ENCODE measurements at places on chromosomes 7 and 10.
A peak's percentile ranks its signal among the peaks of the same experiment; 100 is the strongest.

DNA sequence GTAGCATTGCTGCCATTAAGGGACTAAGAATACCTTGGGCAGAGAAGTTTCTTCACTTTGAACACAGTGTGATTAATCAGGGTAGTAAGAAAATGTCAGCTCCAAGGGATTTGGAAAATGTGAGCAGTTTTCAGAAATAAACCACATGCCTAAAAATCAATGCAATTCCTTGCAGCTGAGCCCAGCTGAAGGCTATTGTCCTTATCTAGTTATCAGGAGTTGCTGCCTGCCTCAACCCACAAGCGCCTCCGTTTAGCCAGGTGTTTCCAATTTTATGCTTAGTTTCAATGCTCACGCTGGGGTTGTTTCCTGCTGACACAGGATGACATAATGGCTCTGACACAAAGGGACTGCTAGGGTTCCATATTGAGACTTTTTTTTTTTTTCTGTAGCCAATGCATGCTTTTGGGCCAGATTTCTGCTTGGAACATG lies 132.3 kb upstream of the ANK3 start:
- peak; percentile 10 for DNase-seq

DNA sequence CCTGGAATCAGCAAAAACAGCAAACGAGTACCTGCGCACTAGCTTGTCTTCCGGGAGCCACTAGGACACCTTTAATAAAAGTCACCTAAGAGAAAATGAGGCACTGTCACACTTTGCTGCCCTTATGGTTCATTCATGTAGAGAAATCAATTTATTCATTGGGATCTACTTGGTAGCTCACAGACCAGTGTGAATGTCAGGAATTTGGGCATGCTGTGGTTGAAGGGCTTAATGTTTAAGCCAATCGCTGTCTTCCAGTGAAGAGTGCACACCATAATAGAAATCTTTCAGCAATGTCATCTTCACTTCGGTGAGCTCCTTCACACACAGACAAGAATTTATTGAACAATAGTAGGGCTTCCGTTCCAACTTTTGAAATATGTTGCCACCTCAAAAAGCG lies 65.1 kb downstream of the MARCHF5 start:
- no peak for DNase-seq

DNA sequence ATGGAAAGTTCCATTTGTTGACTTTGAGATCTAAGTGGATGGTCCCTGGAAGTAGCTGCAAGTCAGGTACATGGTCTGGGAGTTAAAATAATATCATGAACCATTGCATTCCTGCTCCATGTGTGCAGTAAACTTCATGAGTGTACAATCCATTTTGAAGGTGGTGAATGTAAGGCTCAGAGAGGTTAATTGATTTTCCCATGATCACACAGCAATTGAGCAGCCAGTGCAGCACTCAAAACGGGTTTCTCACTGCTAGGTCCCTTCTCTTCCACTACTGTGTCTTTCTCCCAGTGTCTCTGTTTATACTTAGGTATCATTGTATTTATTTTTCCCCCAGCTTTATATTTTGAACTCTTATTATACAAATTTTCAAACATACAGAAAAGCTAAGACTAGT lies 9.9 kb downstream of the ZSCAN25 start:
- DNase-seq: no peak

GRCh38 chr10:12022580-12023257 lies 19.9 kb downstream of the UPF2 start:
- no peak for DNase-seq

GRCh38 chr10:110057456-110057855 lies 49.7 kb downstream of the ADD3 start:
- DNase-seq: no peak

DNA sequence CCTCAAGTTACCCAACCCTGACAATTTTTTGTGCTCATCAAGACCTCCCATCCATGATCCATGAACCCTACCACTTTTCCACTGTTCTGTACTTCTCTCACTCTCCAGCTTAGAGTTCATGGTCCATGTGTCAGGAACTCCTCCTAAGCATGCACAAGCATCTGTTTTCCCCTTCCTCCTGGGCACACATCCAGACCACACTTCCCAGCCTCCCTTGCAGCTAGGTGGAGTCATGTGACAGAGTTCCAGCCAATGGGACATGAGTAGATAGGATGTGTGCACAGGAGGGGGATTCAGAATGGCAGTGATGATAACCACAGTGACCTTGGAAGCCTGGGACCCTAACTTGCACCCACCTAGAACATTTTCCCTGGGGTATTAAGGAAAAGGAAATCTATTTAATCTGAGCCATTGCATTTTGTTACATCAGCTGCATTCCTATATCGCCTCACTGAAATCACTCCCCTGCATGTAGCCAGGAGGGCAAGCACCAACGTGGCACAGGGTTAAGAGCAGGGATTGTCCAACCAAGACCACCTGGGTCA lies 9.6 kb upstream of the FRMPD2 start:
- DNase-seq: no peak

DNA sequence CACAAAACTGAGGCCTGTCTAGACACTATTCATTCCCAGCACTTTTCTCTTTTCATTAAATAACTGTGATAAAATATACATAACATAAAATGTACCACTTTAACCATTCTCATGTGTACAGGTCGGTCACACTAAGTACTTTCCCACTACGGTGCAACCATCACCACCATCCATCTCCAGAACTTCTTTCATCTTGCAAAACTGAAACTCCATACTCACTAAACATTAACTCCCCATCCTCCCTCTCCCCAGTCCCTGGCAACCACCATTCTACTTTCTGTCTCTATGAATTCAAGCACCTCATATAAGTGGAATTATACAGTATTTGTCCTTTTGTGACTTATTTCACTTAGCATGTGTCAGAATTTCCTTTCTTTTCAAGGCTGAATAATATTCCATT lies 53.0 kb downstream of the ARHGAP12 start:
- peak; percentile 9 for DNase-seq

DNA sequence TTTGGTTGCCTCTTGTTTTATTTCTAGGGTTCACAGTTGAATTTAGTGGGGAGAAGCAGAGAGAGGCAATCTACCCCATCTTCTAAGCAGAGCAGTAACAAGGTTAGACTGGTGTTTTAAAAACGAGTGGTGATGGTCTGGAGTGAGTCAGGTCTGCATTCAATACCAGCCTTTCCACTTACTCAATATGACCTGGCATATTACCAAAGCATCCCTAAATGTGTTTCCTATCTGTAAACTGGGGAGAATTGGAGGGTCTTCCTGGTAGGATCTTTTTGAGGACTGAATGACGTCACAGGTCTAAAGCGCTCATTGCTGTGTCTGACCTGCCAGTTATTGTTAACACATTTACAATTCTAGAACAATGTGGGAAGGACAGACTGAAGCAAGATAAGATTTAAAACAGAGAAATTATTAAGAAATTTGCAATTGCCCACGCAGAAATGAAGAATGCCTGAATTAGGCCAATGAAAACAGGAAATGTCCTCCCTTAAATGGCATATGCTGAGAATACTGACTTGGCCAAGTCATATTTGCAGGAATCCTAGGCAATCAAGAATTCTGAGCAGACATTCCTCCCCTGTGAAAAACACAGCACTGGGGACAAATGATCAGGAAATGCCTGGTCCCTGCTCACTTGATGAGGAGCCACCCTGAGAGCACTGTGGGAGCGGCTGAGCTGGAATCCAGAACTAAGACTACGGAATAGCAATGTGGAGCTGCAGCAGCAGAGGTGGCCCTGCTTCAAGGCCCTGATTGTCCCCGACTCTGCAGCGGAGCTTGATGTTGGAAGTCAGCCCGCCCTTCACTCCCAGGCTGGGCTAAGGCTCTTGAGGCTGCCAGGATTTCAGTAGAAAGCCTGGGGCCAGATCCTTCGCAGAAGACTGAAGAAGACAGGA lies 184.5 kb upstream of the CXCL12 start:
- DNase-seq: no peak

- no peak for DNase-seq
These were observed 228.5 kb downstream of the POLR1F start for GRCh38 chr7:19480383-19480782.

GRCh38 chr10:13834581-13835286 lies 248.0 kb downstream of the PRPF18 start:
- DNase-seq: no peak

DNA sequence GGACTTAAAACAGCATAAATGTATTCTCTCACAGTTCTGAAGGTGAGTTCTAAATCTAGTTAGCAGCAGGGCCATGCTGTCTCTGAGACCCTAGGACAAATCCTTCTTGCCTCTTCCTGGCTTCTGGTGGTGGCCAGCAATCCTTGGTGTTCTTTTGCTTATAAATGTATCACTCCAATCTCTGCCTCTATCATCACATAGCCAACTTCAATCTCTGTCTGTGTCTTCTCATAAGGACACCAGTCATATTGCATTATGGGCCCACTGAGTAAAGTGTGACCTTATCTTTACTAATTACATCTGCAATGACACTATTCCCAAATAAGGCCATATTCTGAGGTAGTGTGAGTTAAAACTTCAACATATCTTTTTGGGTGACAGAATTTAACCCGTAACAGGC lies 778.9 kb downstream of the KCNMA1 start:
- no peak for DNase-seq

DNA sequence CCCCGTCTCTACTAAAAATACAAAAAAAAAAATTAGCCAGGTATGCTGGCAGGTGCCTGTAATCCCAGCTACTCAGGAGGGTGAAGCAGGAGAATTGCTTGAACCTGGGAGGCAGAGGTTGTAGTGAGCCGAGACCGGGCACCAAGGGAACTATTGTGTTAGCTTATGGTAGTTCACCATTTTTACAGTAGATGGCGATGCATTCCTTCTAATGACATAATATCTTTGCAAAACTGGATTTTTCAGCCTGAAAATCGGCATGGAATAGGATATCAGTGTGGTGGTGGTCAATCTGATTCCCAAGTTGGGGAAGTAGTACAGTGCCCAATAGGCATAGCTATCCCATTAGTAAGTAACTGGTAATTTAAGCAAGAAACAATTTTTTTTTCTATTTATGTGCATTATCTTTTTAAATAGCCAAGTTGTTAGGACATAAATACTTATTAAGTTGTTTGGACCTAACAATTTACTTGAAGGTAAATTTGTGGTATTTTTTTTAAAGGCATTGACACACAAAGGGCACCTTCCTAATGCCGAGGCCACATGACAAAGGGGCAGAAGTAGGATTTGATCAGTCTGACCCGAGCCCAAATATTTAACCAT lies 17.6 kb upstream of the IMPDH1 start:
- peak; percentile 29 for DNase-seq

GRCh38 chr7:11175887-11176286 lies 202.2 kb downstream of the PHF14 start:
- DNase-seq: no peak

- DNase-seq: no peak
These were observed 143.1 kb downstream of the ARID5B start for GRCh38 chr10:62044566-62044965.

- no peak for DNase-seq
These were observed 133.1 kb downstream of the SNX13 start for GRCh38 chr7:17807242-17807641.

Data from activated CD4-positive, alpha-beta T cell treated with anti-CD3 and anti-CD28 coated beads, Interleukin-2, amount 50 U/mL, for 48 hours (primary cell).